Glomerular endothelial cell (primary cell): ENCODE measurements at places on chromosomes 16 and 17. TPM values are rescaled to one million over a fixed set of nuclear protein-coding genes. Genes with fewer than 3 reads are reported as not detected.

The AANAT gene
- not detected in 2 replicates for total RNA-seq

The ZSCAN32 gene
- 10.8 and 11.7 TPM in 2 replicates for total RNA-seq

The MPP2 gene
- 1.2 and 1.9 TPM in 2 replicates for total RNA-seq

The PTGES3L gene
- total RNA-seq, result 2.4 and 3.2 TPM in 2 replicates

The ZNF286A gene
- total RNA-seq, result 24.8 and 43.6 TPM in 2 replicates

The ELMO3 gene
- 0.53 and 2.0 TPM in 2 replicates for total RNA-seq

The C16orf74 gene
- 20.2 and 22.8 TPM in 2 replicates for total RNA-seq

The IRF8 gene
- total RNA-seq, result 0.63 and 1.5 TPM in 2 replicates

The PRSS27 gene
- total RNA-seq, result 0.05 and 1.1 TPM in 2 replicates

The MPV17L gene
- total RNA-seq, result 0.53 and 2.6 TPM in 2 replicates

The KCNJ18 gene
- total RNA-seq, result not detected in 2 replicates

The SLC52A1 gene
- 0.10 TPM in 1 of 2 replicates, not detected in the other for total RNA-seq

The KCNJ12 gene
- total RNA-seq, result 0.58 and 1.6 TPM in 2 replicates

The KRT39 gene
- total RNA-seq, result not detected in 2 replicates

The NLRC3 gene
- 7.5 and 7.6 TPM in 2 replicates for total RNA-seq

The KRTAP4-3 gene
- not detected in 2 replicates for total RNA-seq

The POLR2C gene
- total RNA-seq, result 87.5 and 99.6 TPM in 2 replicates

The TLCD3B gene
- total RNA-seq, result 0.82 TPM in 1 of 2 replicates, not detected in the other

The RNU2-1 gene
- not detected in 2 replicates for total RNA-seq

The MT4 gene
- not detected in 2 replicates for total RNA-seq

The CHP2 gene
- total RNA-seq, result not detected in 2 replicates

The FOXN1 gene
- not detected in 2 replicates for total RNA-seq

The MRC2 gene
- 91.1 and 105 TPM in 2 replicates for total RNA-seq

The IGSF6 gene
- total RNA-seq, result not detected in 2 replicates

The VAT1L gene
- total RNA-seq, result 6.4 and 30.6 TPM in 2 replicates

The RNF222 gene
- total RNA-seq, result not detected in 2 replicates
